ENCODE measurements at places on chromosomes 3 and 15. TPM values are rescaled to one million over a fixed set of nuclear protein-coding genes. Genes with fewer than 3 reads are reported as not detected.

DGKG gene
- 0.42 TPM for total RNA-seq

EXD1 gene
- not detected for total RNA-seq

PIERCE2 gene
- total RNA-seq: 0.85 TPM

RPP14 gene
- 22.0 TPM for total RNA-seq

Measured in dermis blood vessel endothelial cell (primary cell).